PC-3 (cell line): ENCODE measurements at places on chromosomes 1 and 21. TPM values are rescaled to one million over a fixed set of nuclear protein-coding genes. Genes with fewer than 3 reads are reported as not detected.

IBA57 gene
- total RNA-seq, result 13.3 and 18.3 TPM in 2 replicates

RNF186 gene
- total RNA-seq, result 0.69 TPM in 1 of 2 replicates, not detected in the other

CCT3 gene
- total RNA-seq, result 666 and 692 TPM in 2 replicates

ZYG11A gene
- total RNA-seq, result 0.40 and 0.47 TPM in 2 replicates

CASZ1 gene
- 12.8 and 21.4 TPM in 2 replicates for total RNA-seq

CFHR5 gene
- not detected in 2 replicates for total RNA-seq
